ENCODE measurements at places on chromosomes 13 and 19.

- peak; percentile 63 for DNase-seq
Observed at GRCh38 chr13:35157143-35157755, 215.2 kb downstream of the NBEA start.

DNA sequence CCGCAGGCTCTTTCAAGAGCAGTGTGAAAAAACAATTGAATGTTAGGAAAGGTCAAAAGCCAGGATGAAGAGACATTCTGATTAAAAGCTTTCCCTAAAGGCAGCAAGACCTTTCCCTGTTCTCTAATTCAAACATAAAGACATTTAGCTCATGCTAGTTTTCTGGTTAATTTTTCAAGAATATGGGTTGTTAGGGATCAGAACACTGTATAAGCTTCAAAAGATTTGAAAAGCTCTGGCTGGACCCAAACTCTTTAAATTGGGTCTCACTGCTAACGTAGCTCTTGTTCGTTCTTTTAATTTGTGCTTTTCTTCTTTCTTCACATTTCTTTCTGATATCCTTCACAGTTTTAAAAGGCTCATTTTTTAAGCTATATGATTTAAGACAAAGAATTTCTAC lies 877.0 kb downstream of the EFNB2 start:
- no peak for DNase-seq

GRCh38 chr13:27403203-27403678 lies 21.2 kb upstream of the GTF3A start:
- peak; percentile 64 for DNase-seq

GRCh38 chr13:44967704-44968433 lies 21.4 kb downstream of the NUFIP1 start:
- no peak for DNase-seq

GRCh38 chr19:45070861-45071544 lies 5.3 kb downstream of the ZNF296 start:
- DNase-seq = no peak

- DNase-seq = no peak
Observed at GRCh38 chr19:39370735-39371134, 20.2 kb downstream of the PAF1 start.

DNA sequence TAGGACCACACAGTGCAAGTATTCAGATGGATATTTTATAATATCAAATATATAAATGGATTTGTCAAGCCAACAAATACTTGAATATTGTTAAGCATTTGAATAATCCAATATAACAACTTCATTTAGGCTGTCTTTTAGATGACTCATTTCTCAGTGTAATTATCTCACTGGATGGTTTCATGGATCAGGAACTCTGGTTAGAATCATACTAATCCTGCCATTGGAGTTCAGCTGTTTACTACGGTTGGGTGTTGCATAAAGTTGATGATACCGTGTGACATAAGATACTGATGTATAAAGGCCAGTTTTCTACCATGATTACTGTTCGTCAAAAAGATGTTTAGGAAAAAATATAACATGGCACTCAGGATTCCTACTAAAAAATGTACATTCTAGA lies 196.3 kb downstream of the TSHZ3 start:
- no peak for DNase-seq

DNA sequence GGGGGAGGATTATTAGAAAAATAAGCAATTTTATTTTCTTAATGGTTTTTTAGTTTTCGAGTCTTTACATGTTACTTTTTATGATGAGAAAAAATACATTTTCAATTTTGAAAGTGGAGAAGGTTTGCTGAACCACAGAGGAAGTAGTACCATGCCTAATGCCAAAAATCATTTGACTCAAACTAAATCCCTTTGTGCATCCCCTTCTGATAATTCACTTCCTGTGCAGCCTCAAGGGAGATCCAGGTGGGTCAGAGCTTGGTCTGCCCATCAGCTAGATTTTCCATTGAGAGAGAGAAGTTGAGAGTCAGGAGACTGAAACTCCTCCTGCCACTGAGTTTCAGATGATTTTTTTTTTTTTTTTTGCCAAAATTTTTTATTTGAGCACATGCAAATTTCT lies 571.7 kb downstream of the LIG4 start:
- no peak for DNase-seq

DNA sequence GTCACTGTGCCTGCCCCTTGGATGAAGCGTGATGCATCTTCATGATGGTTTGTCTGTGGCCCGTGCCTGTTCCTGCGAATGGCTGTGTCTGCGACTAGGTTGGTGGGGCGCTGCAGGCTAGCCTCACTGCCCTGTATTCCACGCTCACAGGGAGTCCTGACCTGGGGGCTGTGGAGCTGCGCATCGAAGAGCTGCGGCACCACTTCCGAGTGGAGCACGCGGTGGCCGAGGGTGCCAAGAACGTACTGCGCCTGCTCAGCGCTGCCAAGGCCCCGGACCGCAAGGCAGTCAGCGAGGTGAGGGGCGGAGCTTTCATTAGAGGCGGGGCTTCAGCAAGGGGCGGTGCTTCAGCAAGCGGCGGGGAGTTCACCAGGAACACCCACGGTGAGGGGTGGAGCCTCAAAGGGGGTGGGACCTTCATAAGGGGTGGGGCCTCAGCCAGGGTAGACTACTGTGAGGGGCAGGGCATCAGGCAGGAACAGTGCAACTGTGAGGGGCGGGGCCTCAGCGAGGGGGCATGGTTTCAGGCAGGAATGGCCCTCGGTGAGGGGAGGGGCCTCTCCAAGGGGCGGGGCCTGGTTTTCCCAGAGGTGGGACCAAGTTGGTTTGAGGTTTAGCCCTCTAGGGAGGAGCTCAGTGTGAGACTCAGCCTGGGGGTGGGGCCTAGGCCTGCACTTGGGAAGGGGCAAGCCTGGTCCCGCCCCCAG lies 17.2 kb downstream of the PKN1 start:
- no peak for DNase-seq

DNA sequence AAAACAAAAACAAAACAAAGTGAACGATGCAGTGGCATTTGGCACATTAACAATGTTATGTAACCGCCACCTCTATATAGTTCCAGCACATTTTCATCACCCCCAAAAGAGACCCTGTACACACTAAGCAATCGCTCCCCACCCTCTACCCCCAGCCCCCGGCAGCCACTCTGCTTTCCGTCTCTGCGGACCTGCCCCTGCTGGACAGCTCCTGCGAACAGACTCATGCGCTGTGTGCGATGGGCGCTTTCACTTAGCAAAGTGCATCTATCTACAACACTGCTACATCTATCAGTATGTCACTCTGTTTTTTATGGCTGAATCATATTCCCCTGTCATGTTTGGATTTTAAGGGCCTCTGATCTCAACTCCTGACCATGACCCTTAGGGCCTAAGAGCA lies 25.1 kb upstream of the TMEM160 start:
- no peak for DNase-seq

GRCh38 chr19:54653181-54653809 lies 9.5 kb upstream of the LILRB4 start:
- DNase-seq = no peak

GRCh38 chr19:56687031-56687430 lies 15.5 kb upstream of the ZNF835 start:
- no peak for DNase-seq

- peak; percentile 76 for DNase-seq
Observed at GRCh38 chr13:26184791-26185250, 37.3 kb downstream of the RNF6 start.

DNA sequence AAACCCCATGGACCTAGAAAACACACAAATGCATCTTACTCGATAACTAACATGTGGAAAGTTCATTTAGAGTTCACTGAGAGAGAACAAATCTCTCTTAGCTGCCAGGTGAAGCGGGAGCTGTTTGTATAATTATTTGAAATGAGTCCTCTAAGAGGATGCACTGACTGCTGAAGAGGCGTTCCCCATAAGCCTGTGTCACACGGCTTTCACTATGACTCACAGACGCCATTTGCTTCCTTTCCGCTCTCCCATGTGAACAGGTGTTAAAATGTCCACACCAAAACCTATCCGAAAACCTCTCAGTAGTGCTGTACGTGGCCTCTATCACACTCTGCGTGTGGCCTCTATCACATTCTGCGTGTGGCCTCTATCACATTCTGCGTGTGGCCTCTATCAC lies 101.8 kb downstream of the SOX1 start:
- DNase-seq = no peak

DNA sequence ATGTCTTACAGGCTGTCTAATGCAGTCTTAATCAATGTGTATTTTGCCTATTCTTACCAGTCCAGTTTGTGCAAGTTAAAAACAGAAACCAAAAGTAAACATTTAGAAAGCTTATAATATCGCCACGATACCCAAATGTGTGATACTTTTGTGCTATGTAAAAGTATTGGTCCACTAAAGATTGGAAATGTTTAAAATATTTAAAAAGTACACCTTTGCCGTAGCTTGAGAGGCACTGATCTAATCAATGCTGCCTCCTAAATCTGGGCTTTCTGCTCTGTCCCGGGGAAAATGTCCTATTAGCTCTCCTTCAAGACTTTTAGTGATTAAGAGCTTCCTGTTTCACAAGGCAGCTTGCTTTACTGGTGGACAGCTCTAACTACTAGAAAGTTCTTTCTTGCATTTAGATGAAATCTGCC lies 64.7 kb downstream of the DNAJC15 start:
- no peak for DNase-seq

GRCh38 chr19:57903618-57904184 lies 12.7 kb downstream of the ZNF417 start:
- no peak for DNase-seq

GRCh38 chr13:26041444-26041843 lies 10.4 kb downstream of the SHISA2 start:
- no peak for DNase-seq

DNA sequence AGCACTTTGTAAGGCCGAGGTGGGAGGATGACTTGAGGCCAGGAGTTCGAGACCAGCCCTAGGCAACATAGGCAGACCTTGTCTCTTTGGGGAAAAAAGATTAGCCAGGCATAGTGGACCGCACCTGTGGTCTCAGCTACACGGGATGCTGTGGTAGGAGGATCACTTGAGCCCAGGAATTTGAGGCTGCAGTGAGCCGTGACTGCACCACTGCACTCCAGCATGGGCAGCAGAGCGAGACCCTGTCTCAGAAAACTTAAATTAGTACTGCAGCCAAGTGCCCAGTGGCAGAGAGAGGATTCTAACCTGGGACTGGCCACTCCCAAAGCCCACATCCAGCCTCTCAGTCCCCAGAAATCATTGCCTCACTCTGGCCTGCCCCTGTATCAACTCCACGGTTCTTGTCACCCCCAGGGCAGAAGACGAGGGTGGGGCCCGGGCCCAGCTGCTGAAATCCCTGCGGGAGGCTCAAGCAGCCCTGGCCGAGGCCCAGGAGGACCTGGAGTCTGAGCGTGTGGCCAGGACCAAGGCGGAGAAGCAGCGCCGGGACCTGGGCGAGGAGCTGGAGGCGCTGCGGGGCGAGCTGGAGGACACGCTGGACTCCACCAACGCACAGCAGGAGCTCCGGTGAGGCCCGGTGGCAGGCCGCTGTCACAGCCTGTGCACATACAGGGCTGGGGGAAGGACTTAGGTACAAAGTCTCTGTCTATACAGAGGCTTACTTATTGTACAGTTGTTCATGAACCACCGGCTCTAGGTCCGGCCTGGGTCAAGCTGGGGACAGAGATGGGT lies 53.4 kb downstream of the KCNC3 start:
- DNase-seq = no peak

- DNase-seq = peak; percentile 61
Observed at GRCh38 chr19:925526-926322, at the start of gene ARID3A. ARID3A (plus strand) TSS chr19:926035; CDS start chr19:929529, 3,494 bp downstream.

GRCh38 chr13:48715977-48716376 lies 62.2 kb downstream of the CYSLTR2 start:
- no peak for DNase-seq

- DNase-seq = no peak
Observed at GRCh38 chr13:37546087-37546486, 52.5 kb downstream of the POSTN start.

GRCh38 chr13:48975101-48975855 lies 434 bp upstream of the FNDC3A start:
- peak; percentile 71 for DNase-seq

DNA sequence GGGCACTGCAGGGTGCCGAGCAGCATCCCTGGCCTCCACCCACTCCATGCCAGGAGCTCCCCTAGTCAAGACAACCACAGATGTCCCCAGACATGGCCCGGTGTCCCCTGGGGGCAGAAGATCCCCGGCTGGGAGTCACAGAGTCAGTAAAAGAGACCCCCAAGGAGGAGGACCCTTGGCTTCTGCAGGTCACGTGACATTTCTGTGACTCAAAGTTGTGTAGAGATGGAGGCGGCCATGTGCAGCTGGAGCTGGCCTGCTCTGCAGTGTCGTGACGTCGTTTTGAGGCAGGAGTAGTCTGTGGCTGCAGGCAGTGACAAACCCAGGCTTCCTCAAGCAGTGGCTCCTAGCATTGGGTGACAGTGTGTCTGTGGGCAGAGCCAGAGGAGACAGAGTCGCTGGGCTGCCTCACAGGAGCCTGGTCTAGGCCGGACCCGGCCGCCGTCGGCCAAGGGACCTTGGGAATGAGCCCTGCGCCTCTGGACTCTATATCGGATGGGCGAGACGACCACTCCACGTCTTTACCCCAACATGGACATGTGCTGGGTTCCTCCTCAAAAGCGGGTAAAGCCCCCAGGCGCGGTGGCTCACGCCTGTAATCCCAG lies 7.7 kb upstream of the DIRAS1 start:
- no peak for DNase-seq

DNA sequence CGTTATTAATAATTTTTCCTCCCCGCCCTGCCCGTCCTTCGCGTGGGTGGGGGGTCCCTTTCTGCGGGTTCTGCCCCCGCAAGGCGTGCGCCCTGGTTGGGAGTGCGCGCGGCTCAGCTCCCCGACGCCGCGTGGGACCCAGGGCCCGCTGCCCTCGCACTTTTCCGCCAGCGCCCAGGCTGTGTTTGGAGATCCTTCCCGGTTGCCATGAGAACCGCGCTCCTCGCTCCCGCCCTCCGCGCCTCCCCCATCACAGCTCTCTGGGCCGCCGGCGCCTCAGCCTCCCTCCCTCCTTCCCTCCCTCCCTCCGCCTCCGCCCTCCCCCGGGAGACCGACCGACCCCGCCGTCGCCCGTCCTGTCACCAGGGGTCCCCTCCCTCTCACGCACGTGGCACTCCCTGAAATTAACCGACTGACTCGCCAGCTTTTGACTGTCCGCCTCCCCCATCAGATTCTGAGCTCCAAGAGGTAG lies 2.4 kb upstream of the SSBP4 start:
- DNase-seq = peak; percentile 79

- no peak for DNase-seq
Observed at GRCh38 chr19:58367698-58368454, 5.3 kb upstream of the ZNF497 start.

DNA sequence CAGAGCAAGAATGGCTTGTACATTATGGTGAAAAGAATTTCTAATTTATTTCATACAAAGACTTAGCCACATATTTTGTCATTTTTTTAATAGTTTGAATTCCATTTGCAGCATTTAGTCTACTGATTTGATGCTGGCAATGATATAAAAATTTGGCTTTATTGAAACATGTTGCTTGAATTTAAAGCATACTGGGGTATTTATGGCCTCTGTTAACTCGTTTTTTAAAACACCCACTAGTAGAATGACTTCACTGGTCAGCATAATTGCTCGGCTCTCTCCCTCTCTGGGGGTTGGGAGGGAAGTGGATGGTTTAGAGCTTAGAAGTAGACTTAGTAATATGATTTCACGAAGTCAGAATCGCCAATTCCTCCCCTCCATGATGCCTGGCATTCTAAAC lies 354.9 kb upstream of the HTR2A start:
- no peak for DNase-seq

Data from putamen (tissue), 1 donor.